Femur (tissue), 1 donor: ENCODE measurements at places on chromosomes 7 and 10.

DNA sequence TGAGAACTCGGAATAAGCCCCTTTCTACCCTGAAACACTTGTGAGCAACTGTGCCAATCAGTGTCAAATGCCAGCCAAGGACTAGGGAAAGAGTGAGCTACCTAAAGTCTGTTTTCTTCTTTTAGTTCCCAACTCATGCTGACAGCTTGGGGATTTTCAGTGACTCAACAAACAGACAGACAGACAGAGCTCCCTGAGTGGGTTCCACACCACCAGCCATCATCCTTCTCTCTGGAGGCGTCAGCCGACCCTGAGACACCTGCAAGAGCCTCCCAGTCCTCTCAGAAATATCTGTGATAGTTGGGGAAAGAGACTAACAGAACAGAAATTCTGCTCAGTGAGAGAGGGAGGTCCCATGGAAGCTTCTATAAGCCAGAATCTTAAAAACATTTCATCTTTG is 49.5 kb downstream of the GATA3 start:
- no peak for DNase-seq

DNA sequence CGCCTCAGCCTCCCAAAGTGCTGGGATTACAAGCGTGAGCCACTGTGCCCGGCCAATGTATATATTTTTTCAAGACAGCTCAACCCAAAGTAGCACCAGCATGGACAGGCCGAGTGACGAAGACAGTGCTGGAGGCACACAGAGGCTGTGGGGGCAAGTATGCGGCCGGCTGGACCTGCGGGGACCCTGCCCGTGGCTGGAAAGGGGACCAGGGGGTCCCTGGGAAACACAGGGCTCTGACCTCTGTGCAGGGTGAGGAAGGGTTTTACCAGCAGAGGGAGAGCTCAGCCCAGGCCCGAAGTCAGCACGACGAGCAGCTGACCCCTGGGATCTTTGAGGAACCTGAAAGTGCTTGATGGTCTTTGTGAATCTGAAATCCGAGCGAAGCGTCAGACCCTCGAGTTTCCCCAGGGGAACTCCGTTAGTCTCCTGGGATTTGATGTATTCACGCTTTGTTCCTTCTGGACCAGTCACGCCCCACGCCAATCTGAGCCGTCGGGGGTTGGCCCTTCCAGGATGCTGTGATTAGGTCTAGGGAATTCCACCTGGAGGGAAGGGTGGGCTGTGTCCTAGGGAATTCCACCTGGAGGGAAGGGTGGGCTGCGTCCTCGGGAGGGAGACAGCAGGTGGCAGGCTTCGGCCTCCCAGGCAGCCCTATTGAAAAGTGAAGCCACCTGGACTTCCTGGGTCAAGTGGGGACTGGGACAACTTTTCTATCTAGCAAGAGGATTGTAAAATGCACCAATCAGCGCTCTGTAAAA is 10.9 kb upstream of the ZFAND2A start:
- no peak for DNase-seq

DNA sequence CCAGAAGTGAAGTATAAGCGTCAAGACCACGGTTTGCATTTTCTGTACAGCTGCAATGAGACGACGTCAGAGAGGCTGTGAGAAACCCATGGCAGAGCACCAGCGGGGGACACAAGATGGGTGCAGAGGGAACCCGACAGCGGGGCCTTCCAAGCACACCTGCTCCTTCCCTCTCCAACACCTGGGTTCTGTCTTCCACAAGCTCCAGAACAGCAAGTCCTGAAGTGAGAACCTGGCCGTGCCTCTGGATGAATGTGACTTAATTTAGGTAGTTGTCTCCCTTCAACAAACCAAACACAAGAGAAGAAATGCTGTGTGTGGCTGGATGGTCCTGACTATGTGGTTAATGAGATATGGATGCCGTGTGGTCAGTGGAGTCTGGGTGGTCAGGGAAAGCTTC is 76.1 kb downstream of the ADAM12 start:
- no peak for DNase-seq

DNA sequence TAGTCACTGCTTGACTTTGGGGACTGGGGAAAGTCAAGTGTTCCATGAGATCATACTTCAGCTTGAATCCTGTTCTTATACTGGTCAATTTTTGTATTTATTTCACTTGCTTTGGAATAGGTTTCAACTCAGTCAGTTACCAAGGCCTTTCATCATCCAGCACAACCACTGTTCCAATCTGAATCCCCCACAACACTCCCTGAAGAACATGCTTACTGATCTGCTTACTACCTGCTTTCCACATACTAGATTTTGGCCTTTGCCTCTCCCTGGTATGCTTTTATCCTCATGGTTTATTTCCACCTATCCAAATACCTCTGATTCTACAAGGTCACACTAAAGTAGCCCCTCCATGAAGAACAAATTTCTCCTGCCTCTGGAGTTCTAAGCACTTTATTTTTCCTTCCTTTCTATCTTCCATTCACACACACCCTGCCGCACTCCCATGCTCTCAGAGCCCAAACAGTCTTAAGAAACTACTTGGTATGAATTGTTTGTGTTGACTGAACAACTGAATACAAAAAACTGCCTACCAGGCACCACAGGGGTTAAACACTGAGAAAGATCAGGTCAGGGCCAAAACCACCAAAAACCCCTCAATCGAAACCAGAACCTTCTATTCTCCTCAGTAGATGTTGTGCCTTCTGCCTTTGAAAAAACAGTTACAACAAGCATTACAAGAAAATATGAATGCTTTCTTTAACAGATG is 178.1 kb downstream of the AVL9 start:
- DNase-seq, result no peak
